Stimulated activated CD8-positive, alpha-beta memory T cell treated with anti-CD3 and anti-CD28 coated beads, Interleukin-7, amount 100 ng/mL, for 4 hours (primary cell): ENCODE measurements at places on chromosomes 11 and 22.

- DNase-seq = no peak
Measured at GRCh38 chr11:68051191-68052136, 12.6 kb downstream of the TCIRG1 start.

GRCh38 chr22:31278626-31279326 lies 13.5 kb downstream of the PIK3IP1 start:
- no peak for DNase-seq

DNA sequence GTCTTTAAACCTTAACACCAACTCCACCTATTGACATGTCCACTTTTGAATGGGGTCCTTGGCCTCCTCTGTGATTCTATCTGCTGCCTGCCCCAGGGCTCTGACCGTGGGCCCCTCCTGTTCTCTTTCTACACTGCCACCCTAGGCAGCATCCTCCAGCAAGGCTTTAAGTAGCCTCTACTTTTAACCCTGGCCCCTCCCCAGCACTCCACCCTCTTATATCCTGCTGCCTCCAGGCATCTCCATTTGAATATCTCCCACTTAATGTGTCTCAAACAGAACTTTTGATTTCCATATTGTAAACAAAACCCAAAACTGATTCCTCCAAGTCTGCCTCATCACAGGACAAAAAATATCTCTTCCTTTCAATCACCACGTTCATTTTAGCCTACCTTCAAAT lies 90.5 kb upstream of the ARHGAP32 start:
- DNase-seq = no peak

- DNase-seq = no peak
Measured at GRCh38 chr11:72890881-72891280, 76.7 kb downstream of the ATG16L2 start.

DNA sequence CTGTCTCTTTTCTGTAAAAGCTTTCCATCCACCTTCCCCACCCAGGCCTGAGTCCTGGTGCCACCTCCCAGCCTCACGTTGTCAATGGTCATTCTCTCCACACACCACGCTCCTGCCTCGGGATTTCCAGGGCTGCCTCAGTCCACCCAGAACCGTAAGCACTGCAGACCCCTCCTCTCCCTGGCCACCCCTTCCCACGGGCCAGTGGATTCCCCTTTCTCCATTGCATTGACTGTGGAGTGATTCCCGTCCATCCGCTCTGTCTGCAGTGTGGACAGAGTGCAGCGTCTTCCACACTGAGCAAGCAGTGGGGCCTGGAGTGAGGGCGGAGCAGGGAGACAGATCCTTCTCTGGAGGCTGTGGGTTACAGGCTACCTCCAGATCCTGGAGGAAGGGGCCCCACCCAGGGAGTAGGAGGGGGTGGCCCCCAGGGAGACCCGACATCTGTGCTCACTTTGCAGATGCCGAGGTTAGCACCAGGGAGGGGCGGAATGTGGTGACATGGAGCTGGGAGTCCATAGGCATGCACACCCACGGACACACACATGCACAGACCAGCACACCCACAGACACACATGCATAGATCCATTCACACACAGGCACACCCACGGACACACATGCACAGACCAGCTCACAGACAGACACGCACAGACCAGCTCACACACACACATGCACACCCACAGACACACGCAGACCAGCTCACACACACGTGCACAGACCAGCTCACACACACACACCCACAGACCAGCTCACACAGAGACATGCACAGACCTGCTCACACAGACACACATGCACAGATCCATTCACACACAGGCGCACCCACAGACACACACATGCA lies 109.6 kb upstream of the B3GAT1 start:
- no peak for DNase-seq

DNA sequence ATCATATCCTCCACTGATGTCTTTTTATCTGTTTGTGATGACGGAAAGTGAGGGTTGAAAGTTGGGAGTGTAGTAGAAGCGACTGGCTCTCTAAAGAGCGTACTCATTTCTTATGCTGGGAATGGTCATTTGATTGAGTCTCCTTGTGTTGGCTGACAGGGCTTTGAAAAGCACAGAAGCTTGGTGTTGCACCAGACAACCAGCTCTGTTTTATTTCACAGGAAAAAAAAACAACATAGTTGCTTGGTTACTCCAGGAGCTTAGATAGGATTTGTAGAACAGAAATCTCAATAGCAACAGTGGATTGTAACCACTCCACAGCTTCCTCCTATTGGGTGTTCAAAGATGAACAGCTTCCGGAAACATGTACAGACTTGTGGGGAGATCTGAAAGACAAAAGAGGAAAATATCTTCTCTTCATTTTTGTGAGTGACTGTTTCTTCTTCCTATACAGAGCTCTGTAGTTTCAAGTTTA lies 2.7 kb downstream of the RBM14 start:
- DNase-seq = no peak

GRCh38 chr11:80320765-80321164 lies 879.9 kb upstream of the TENM4 start:
- DNase-seq = no peak

GRCh38 chr22:23786261-23786710 lies 480 bp upstream of the SMARCB1 start:
- DNase-seq = no peak

GRCh38 chr11:93034031-93034722 lies 64.7 kb downstream of the MTNR1B start:
- no peak for DNase-seq

DNA sequence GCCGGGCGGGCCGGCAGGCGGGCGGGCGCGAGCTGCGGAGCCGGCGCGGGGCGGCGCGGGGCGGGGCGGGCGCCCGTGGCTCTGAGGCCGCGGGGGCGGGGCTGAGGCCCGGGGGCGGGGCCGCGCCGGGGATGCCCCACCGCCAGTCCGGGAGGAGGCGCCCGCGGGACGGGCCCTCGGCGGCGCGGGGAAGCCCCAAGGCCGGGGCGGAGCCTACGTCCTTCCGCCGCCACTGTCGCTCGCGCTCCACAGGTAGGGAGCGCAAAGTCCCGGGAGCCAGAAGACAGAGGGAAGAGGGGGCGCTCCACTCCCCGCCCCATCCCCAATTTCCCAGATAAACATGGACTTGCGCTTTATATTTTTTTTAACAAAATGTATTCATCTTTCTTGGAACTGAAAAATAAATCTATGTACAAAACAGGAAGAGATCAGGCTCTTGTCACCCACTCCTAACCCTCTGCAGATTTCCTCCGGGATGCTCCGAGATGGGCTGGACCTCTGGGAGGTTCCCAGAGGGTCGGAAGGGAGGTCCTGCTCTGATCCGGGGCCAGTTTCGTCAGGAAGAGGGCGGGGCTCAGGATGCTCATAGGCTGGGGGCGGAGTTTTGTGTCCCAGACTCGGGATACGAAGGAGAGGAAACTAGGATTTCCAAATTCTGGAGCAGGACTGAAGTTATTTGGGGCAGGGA lies at the start of gene MAP4K2:
TSS of gene MAP4K2 (minus strand) at position 57 of the 688 bp plus-strand sequence. CDS start 65 bp downstream, outside the sequence.
- peak; percentile 56 for DNase-seq

GRCh38 chr11:14455648-14456430 lies 43.8 kb downstream of the COPB1 start:
- no peak for DNase-seq

DNA sequence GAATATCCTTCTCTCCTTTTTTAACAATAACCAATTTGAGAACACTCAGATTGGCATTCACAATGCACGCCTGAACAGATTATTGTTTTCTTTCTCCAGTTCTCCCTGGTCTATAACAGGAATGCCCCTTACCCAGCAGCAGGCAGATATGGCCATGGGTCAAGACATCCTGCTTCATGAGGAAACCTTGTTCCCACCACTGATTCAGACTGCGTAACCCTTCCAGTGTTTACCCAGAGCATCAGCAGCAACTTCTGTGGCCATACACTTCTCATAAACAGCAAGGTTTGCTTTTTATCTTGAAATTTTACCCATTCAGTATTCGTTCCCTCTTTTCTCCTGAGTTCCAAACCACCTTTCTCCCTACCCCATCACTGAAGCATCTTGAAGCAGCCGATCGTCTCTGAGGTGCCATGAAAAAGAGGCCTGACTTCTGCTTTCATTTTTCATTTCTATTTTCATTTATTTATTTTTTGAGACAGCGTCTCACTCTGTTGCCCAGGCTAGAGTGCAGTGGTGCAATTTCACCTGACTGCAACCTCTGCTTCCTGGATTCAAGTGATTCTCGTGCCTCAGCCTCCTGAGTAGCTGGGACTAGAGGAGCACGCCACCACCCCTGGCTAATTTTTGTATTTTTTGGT lies 9.6 kb downstream of the PTS start:
- no peak for DNase-seq

- no peak for DNase-seq
Measured at GRCh38 chr11:88405853-88406252, 68.3 kb upstream of the CTSC start.
